ENCODE measurements at places on chromosomes 6 and 20.

GRCh38 chr6:17966451-17966850 lies 21.0 kb downstream of the KIF13A start:
- DNase-seq, result no peak

DNA sequence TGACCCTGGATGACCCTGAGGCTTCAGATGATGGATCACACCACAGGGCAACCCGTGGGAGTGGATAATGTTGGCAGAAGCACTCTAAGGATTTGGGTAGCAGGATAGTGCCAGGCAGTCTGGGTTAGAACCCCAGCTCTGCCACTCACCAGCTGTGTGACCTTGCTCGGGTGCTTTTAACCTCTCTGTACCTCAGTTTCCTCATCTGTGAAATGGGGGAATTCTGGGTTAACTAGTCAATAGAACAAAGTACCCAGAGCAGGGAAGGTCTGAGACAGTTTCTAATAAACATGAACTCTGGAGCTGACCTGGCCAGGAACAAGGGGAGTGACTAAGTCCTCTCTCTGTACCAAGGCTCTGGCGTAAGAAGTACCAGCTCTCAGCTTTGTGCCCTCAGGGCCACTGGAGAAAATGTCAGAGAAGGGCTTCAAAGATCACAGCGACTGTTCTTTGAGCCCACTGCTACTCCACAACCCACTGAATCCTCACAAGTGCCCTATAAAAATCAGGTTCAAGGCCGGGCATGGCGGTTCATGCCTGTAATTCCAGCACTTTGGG lies 14.7 kb upstream of the NOL4L start:
- DNase-seq, result no peak

DNA sequence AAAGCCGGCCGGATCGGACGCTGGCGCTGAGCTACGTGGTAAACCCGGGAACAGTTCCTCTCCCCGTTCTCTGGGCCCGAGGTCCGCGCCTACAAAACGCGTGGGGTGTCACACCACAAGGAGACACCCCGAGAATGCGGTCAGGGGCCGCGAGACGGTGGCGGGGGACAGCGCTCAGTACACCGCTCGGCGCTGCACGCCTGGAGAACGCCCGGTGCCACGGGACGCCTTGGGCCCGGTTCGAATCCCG lies 670 bp downstream of the NCOA5 start:
- DNase-seq, result no peak

DNA sequence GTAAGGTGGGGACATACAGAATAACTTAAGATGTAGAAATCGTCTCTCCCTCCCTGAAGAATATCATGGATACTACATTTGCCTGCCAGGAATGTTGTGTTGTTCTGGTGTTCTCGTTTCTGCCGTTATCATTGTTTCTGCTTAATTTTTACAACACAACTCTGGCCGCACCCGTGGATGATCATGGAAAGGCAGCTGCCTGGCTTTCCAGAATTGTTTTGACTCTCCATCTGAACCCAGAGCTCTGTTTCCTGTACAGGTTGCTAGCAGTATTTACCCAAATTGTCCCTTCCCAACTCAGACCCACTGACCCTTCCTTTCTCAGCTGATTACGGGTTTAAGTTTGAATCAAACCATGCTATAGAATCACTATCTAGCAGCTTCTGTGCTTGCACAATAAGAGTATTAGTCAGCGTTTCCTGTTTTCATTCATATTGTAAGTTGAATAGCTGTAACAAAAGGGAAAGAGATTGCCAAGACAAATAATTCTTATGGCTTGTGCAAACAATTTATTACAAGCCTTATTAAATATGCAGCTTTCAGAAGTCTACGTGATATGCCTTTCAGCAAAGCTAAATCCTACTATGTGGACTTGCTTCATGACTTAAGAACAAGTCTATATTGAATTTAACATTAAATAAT lies 139.0 kb downstream of the MTHFD1L start:
- DNase-seq, result no peak

DNA sequence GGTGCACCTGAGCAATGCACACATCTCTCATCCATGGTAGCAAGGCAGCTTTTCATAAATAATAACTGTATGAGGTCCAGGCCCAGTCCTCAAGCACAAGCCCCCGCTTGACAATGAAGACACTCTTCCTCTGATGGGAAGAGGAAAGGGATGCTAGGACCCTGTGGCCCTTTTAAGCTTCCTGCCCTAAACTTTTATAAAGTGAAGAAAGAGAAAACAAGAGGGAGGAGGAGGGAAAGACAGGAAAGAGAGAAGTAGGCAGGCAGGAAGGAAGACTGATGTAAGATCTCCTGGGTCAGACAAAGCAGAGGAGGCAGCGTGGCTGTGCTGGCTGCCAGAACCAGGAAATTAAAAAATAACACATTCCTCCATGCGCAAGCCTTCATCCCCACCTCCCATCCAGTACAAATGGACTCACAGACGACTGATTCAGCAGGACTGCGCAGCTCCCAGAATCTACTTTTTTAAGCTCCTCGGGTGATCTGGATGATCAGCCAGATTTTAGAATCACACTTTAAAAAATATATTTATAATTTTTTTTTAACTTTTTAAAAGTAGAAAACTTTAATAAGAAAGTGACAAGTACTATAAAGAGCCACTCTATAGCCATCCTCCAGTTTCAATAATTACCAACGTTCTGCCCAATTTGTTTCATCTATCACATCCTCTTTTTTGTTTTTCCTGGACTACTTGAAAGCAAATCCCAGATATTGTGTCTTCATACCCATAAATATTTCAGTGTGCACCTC lies 16.5 kb downstream of the TNFAIP3 start:
- DNase-seq, result no peak

- DNase-seq, result no peak
Observed at GRCh38 chr20:8515810-8516435, 383.9 kb downstream of the PLCB1 start.

DNA sequence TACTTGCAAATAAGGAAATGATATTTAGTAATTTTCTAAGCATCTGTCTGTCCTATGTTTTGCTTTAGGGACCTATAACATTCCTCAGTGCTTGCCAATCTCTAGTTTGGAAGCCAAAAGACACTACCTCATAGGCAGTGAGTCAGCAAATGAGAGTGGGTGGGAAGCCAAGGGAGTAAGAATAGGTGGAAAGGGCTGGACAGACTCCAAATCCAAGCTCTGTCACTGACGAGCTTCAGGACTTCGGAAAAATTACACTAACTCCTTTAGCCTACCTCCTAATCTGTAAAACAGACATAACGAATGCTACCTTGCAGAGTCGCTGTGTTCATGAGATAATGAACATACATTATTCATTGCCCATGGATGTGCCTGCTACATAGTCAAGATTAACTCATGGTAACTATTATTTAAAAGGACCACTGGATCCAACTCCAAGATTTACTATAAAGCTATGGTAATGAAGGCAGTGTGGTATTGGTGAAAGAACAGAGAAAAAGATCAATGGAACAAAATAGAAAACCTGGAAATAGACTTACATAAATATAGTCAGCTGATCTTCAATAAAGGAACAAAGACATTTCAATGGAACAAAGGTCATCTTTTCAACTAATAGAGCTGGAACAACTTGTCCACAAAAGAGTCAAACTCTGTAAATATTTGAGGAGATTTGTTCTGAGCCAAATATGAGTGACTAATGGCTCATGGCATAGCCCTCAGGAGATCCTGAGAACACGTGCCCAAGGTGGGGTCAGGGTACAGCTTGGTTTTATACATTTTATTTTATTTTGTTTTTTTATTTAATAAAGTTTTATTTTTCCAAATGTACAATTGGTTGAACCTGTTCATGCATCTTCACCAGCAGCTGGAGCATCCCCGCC lies 64.1 kb downstream of the FAM50B start:
- no peak for DNase-seq

GRCh38 chr20:23672158-23672557 lies 16.7 kb downstream of the CST4 start:
- DNase-seq, result no peak

- no peak for DNase-seq
Observed at GRCh38 chr6:157226761-157227160, 96.6 kb downstream of the TMEM242 start.

DNA sequence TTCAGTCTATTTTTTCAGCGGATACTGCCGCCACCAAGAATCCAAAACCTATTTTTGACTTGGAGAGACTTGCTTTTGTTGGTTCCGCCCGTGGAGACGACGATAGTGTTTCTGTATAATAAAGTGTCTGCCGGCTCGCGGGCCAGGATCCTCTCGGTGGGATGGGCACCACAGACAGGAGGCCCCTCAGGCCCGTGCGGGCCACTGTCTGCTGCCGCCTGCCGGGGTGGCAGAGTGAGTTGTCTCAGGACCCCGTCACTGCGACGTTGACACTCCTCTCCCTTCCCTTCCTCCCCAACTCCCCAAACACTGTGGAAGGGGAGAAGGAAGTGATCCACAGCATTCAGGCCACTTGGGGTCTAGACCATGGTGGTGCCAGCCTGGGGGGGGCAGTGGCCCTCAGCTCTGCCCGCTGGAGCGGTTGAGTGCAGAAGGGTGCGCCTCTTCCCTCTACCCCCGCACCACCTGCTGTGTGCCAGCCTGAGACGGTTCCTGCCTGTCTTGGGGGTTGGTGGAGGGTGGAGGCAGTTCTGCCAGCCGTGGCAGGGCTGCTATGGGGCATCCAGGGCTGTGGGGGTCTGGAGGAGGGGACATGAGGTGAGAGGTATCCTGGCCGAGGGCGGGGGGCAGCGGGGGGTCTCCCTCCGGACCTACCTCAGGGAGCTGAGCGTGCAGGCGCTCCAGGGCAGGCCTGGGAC lies 17.5 kb downstream of the RBM38 start:
- DNase-seq, result no peak

DNA sequence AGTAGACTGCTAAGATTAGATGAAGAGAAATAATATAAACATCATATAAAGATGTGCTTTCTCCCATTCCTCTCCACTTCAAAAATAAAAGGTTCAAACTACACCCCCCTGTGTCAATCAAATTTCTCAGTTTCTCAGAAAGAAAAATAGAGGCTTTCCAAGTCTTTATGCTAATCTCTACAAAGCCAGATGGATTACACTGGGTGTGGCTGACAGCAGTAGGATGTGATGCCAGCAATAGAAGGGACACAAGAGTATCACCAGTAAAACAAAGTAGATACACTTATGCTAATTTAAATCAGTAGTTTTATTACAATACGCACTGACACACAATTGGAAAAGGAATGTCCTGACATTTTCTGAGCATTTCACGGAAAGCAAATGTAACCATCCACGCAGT lies 353.4 kb downstream of the RNGTT start:
- no peak for DNase-seq

- no peak for DNase-seq
Observed at GRCh38 chr20:13333036-13333435, 112.0 kb downstream of the ISM1 start.

- peak; percentile 38 for DNase-seq
Observed at GRCh38 chr6:90610751-90611542, 24.1 kb upstream of the MAP3K7 start.

DNA sequence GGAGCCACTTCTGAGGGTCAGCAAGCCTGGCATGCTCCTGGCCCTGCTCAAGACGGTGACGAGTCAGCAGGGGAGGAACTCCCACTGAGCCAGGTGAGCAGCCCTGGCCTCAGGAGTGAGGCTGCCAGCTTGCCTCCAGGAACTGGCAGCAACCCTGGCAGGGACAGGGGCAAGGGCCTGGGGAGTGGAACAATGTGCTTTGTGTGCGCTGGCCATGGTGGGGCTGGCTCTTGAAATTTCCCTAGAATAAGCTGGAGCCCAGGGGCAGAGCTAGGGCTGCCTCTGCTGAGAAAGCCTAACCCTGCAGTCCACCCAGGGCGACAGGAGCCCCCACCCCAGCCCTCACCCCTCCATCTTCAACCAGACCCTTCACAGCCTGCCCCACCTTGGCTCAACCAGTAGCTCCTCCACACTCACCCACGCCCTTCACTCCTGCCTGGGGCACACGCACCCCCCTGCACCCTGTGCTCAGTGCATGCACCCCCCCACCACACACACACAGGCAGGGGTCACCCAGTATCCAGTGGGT lies 88.0 kb downstream of the MRPL14 start:
- no peak for DNase-seq

- DNase-seq, result no peak
Observed at GRCh38 chr6:167130008-167130677, 7.2 kb downstream of the CCR6 start.

GRCh38 chr6:42276034-42276890 lies 58.6 kb upstream of the MRPS10 start:
- DNase-seq, result no peak

DNA sequence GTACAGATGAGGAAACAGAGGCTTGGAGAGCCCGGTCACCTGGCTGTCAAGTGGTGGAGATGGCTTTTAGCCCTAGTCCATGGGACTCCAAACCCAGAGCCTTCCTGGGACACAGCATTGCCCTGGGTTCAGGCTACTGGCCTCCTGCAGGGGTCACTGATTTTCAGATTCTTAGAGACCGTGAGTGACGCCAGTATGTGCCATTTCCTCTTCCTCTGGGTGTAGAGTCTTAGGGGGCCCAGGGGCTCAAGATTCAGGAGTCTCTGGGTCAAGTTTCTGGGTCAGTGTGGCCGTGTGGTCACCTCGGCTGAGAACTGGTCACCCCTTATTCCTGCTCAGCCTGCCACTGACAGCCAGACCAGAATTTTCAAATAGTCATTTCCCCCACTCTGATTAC lies 574 bp downstream of the ARHGAP40 start:
- no peak for DNase-seq

GRCh38 chr6:162882801-162883481 lies 155.2 kb downstream of the PACRG start:
- DNase-seq, result no peak

- DNase-seq, result no peak
Observed at GRCh38 chr6:44470115-44470464, 82.6 kb downstream of the CDC5L start.

All from activated T-cell treated with anti-CD3 and anti-CD28 coated beads for 48 hours (primary cell).